ENCODE measurements at places on chromosomes 11 and 22.
A peak's percentile ranks its signal among the peaks of the same experiment; 100 is the strongest.

- DNase-seq: no peak
Observed at GRCh38 chr11:95429376-95429907, 198.4 kb upstream of the SESN3 start.

- no peak for DNase-seq
Observed at GRCh38 chr11:57394203-57394965, 3.9 kb upstream of the PRG2 start.

GRCh38 chr11:704781-705645 lies 1.0 kb upstream of the EPS8L2 start:
- DNase-seq: no peak

DNA sequence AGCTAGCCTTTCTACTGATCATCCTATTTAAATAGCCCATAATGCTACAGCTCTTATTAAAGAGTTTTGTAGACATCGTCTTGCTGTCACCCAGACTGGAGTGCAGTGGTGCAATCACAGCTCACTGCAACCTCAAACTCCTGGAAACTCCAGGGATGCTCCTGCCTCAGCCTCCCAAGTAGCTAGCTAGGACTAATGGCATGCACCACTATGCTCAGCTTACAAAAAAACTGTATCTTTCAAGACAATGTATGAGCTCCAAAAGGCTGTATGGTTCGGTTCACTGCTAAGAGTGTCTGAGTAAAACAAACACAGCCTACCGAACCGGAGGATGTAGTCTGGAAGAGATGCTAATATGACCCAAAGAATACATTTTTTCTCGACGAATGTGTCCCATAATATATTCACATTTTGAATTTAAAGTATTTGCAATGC lies 2.6 kb downstream of the TAF1D start:
- DNase-seq: no peak

DNA sequence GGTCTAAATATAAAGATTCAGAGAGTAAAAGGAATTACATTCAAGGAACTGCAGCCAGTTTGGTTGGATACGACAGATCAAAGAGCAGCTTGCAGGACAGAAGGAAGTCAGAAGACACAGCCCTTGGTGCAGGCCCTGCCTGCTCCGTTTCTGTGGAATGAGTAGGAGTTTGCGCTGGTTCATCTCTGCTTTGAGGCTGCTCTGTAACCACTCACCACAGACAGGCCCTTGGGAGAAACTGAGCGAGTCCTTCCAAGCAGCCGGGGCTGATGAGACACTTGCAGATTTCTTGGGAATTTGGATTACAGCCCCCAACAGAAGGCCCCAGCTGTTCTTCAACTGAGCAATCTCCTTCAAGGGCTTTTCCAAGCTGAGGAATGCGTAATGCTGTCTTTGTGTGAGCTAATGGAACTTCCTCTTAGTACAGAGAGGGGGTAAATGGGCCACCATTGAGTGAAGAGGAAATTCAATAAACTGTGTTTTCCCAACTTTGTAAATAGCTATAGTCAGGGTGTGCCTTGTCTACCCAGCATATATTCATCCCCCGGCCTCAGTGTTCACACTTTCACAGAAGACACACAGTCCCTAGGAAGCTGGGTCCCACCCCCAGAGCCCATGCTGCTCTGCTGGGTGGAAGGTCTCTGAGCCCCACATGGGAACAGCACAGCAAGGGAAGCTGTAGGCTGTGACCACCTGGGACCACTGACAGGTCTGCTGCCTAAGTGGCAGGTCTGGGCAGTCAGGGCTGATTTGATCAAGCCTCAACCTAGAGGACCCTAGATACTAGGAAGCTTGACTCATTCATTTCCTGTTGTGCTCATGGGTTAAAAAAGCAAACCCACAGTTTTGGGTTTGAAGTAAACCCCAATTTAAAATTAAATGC lies 16.6 kb downstream of the IL10RA start:
- DNase-seq: peak; percentile 56
